ENCODE measurements at places on chromosomes 2 and 18. TPM values are rescaled to one million over a fixed set of nuclear protein-coding genes. Genes with fewer than 3 reads are reported as not detected.

DNA sequence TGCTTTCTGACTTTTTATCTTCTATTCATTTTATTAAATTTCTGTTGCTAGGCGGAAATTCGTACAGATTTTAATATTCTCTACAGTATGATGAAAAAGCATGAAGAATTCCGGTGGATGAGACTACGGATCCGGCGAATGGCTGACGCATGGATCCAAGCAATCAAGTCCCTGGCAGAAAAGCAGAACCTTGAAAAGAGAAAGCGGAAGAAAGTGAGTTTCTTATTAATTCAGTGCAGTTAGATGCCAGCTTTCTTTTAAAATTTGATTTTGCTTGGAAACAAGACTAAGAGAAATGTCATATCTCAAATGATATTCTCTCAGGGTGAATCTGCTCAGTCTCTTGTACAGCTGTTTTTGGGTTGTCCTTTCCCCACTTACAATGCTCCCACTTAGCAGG lies 84.3 kb downstream of the MGAT5 start:
- DNase-seq = no peak

- no peak for DNase-seq
Measured at GRCh38 chr18:28504066-28504465, 327.1 kb upstream of the CDH2 start.

DNA sequence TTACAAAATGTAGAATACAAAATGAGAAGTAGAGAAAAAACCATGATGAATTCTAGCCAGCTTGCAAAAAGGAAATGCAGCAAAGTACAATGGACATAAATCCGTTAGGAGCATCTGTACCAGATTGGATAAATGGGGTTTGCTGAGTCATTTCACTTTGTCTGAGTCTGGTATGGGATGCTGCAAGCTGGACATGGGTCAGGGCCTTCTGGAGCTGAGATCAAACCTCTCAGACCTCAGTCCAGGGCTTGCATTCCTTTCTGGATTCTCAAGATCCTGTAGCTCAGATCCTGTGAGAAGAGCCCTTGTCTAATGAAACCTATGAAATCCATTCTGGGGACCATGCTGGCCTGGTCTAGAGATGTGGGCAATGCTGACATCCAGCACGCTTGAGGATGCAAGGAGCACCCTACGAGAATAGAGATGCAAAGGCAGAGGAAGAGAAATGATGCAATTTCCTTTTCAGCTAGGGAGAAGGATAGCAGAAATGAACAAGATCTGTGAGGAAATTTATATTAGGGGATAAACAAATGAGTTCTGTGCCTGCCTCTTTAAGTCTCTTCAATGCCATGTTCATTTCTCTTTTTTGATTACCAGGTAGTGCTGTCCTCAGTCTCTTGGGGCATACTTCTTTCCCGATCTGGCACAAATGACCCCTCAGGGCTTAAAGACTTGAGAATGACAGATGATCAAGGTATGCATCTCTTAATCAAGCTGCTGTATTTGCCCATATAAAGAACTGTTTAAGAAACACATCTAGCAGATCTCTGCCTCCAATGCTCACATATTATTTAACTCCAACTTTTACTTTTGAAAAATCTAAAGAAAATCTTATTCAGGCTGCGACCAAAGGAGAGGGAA lies 230.4 kb downstream of the MEIS1 start:
- DNase-seq = no peak

DNA sequence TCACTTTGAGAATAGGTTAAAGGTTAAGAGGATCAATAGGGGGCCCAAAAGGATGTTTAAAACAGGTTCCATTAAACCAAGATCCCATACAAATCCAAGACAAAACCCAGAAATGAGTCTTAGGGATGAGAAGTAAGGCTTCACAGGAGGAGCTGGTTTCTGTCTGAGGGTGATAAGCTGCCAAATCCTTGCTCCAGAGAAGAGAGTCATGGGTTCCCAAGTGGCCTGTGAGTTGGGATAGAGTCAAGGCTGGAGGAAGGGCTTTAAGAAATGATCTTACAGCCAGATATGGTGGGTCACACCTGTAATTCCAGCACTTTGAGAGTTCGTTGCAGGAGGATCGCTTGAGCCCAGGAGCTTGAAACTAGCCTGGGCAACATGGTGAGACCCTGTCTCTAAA lies 40.2 kb upstream of the LCLAT1 start:
- DNase-seq = no peak

DNA sequence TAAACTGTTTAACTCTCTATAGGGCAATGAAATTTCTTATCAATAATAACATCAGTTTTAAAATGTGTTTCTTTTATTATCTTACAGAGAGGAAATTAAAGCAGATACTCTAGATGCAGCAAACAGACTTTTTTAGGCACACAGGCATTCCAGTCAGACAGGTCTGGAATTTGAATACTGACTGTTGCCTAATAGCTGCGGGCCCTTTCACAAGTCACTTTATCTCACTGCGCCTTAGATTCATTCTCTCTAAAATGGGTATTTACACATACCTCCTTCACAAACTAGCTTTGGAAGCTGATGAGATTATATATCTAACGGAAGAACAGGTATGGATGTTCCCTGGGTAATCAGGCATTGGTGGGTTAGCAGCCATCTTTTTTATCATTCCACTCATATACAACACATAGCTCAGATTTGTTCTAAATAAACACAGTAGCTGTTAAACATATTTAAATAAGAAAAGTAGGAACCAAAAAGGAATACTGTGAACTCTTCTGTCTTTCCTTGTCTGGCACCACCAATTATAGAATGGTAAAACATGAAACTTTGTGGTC lies 104.2 kb downstream of the LRP2 start:
- DNase-seq = no peak

DNA sequence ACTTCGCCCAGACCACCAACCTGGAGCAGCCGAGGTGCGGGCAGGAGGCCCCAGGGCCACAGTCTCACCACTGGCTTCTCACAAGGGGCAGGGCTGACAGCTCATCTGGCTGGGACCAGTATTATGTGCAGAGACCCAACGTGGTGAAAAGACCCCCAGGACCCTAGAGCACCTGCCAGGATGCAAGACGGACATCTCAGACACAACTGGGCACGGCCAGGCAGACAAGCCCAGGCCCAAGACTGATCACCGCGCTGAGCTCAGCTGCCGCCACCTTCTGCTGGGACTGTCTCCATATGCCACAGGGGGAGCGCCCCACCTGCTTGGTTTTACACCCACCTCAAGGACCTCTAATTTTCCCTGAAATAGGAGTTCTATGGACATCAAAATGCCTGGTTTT lies 23.2 kb downstream of the HDAC4 start:
- no peak for DNase-seq

DNA sequence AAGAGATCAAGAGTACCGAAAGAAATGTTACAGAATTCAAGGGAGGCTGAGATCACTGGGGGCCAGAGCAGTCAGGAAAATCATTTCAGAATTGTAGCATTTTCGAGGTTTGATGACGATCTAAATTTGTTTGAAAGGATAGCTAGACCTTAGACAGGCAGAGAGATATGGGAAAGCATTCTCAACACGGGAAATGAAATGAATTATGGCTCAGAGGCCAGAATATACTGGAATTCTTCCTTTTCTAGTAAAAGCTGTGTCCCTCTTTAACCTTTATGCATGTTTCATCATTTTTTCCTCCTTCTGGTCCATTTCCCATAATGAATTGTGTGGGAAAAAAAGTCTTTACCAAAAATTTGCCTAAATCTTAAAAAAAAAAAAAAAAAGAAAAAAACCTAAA lies 78.8 kb downstream of the NABP1 start:
- DNase-seq = no peak

- no peak for DNase-seq
Measured at GRCh38 chr2:198045227-198045626, 240.8 kb downstream of the PLCL1 start.

DNA sequence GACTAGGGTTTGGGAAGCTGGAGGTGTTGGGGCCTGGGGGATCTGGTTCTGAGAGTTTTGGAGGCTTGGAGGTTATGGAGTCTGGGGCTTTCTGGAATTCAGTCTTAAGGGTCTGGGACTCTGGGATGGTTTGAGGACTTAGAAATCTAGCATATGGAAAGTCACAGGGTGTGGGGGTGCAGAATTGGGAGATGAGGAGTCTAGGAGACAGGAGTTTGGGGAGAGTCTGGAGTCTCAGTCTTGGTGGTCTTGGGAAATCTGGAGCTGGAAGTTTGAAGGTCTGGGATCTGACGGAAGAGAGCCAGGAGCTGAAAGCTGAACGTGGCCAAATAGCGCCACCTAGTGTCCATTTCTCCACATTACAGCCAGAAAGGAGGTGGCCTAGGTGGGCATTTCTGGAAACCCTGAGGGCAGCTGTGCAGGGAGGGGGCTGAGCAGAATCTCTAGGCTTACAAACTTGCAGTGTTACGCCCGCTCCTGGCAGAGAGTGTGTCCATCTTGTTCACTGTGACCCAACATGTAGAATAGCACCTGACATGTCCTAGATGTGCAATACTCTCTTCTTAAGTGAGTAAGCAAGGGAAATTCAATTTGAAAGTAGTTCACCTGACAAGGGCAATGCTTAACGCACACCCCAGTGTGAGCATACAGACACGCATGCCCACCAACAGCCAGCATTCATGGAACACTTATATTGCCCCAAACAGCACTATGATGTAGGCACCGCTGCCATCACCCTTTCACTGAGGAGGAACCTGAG lies 204.8 kb downstream of the TFCP2L1 start:
- DNase-seq = peak; percentile 68

The CENPA gene
- 17.9 TPM for total RNA-seq

The LCT gene
- total RNA-seq = not detected

The SKA1 gene
- 71.5 TPM for total RNA-seq

The BUB1 gene
- 52.8 TPM for total RNA-seq

- DNase-seq = no peak
Measured at GRCh38 chr2:9329497-9329896, 93.8 kb downstream of the ITGB1BP1 start.

GRCh38 chr2:97788986-97789644 lies 75.7 kb downstream of the ZAP70 start:
- DNase-seq = no peak

The SPAG16 gene
- total RNA-seq = 32.0 TPM

GRCh38 chr18:31684279-31685096 lies at the start of gene B4GALT6:
TSS of gene B4GALT6 (minus strand) at chr18:31684581. CDS start at chr18:31684426, 155 bp downstream.
- DNase-seq = no peak

GRCh38 chr2:232196802-232197201 lies 181.7 kb upstream of the ALPP start:
- no peak for DNase-seq

GRCh38 chr2:221573430-221574230 lies 1.5 kb upstream of the EPHA4 start:
- DNase-seq = peak; percentile 75

DNA sequence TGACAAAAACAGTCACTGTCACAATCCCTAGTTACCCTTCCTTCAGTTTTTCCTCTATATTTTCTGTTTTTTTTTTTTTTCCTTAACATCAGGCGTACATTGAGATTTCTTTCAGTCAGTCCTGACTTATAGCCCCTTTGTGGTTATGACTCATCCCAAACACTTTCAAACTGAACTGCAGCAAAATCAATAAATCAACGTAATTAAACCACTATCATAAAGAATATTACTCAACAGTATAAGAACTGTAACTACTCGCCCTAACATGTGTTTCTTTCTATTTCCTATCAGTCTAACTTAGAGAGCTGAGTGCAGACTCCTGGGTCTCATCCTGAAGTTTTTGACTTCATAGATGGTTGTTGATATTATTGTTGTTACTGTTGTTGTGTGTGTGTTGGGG lies 523.5 kb downstream of the LRRTM4 start:
- DNase-seq = no peak

The TNP1 gene
- not detected for total RNA-seq

GRCh38 chr2:206442833-206443734 lies at the start of gene ADAM23:
TSS of gene ADAM23 (plus strand) at chr2:206443532. CDS start at chr2:206443867, 335 bp downstream.
- no peak for DNase-seq

All from SJSA1 (cell line).